ENCODE measurements at places on chromosomes 7 and 10.

DNA sequence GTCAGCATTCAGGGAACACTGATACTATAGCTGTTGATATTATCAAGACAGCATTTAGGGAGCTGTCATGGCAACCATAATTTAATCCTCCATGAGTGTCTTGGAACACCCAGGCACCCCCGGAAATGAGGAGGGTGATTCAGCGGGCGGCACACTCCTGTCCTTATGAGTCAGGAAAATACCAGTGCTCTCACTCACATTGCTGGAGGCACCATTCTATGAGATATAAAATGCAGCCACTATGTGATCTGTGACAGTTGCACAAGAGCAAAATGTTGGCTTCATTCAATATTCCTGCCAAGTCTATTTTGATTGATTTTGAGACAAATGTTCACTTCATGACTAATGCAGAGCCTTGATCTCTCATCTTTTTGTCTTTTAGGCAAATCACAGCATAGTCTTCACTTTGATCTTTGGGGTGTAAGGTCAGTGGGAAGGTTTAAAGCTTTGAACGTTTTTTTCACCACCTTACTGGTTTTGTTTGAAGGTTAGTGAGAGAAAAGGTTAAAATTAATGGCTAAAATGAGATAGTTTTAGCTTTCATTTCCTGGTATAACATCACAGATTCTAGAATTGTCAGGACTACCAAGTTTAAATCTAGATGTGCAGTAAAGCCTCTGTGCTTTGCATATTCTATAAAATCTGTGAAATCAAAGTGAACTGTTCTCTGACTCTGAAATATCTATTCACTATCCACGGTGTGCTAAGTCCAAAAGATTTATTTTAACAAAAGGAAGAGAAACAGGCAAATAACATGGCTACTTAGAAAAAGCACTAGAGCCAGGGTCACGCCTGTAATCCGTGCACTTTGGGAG is 12.4 kb upstream of the ARHGAP12 start:
- DNase-seq: no peak

- no peak for DNase-seq
Measured at GRCh38 chr7:128893251-128894100, 17.0 kb downstream of the KCP start.

DNA sequence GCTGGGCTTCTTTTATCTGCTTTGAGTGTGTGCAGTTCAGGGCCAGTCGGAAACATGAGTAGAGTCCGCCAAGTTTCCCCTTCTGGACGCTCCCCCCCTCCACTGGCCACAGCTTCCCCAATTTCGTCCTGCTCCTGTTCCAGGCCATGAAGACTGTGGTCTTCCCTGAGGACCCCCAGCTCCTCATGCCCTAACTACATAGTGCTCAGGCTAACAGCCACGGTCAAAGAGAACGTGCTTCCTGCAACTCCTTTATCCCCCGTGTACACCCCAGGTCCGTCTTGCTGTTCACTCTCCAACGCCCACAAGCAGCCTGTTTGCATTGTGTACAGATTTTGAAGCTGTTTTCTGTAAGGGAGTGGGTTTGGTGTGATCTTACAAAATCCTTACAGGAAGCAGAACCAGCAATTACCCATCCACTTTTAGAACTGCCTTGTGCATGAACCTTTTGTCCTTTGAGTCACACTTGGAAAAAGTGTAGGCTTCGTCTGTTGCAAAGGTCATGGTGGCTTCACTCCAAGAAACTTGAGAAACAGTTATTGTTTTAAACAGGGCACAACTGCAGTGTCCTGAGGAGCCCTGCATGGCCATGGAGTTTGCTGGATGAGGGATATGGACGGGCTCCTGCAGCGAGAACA is 77.0 kb upstream of the FAM20C start:
- DNase-seq: no peak

- peak; percentile 42 for DNase-seq
Measured at GRCh38 chr7:28075674-28076358, 104.8 kb downstream of the JAZF1 start.

DNA sequence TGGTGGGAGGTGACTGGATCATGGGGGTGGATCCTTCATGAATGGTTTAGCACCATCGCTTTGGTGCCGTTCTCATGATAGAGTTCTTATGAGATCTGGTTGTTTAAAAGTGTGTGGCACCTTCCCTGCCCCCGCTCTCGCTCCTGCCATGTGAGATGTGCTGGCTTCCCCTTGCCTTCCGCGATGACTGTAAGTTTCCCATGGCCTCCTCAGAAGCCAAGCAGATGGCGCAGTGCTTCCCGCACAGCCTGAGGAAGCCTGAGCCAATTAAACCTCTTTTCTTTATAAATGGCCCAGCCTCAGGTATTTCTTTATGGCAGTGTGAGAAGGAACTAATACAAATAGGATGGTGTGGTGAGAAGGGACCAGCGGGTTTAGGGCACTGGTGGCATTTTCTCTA is 243.3 kb upstream of the CELF2 start:
- DNase-seq: no peak

DNA sequence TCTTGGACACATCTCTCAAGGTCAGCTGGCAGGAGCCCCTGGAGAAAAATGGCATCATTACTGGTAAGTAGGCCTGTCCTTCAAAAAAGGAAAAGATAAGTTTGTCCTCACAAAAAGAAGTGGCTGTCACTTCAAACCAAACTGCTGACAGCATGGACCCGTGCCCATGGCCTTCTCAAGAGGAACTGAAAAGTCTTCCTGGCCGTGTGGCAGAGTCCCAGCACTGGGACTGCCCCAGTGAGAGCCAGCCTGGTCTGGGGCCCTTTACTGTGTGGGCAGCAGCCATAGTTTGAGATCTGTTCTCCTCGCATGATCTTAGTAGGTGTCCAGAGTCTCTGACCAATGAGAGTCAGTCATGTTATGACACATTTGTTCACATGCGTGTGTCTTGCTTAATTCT is 614.2 kb upstream of the FOXK1 start:
- no peak for DNase-seq

GRCh38 chr10:28411648-28412047 is 108.8 kb upstream of the MPP7 start:
- DNase-seq: no peak

- DNase-seq: no peak
Measured at GRCh38 chr10:116768786-116769185, 26.4 kb upstream of the HSPA12A start.

GRCh38 chr7:80785961-80786536 is 132.8 kb downstream of the SEMA3C start:
- no peak for DNase-seq

GRCh38 chr10:86957471-86958115 is at the start of gene MMRN2:
Gene MMRN2 (minus strand): TSS chr10:86957615. CDS start chr10:86957541, 74 bp downstream.
- DNase-seq: no peak

GRCh38 chr10:103888113-103888841 is 29.7 kb downstream of the STN1 start:
- DNase-seq: peak; percentile 7

DNA sequence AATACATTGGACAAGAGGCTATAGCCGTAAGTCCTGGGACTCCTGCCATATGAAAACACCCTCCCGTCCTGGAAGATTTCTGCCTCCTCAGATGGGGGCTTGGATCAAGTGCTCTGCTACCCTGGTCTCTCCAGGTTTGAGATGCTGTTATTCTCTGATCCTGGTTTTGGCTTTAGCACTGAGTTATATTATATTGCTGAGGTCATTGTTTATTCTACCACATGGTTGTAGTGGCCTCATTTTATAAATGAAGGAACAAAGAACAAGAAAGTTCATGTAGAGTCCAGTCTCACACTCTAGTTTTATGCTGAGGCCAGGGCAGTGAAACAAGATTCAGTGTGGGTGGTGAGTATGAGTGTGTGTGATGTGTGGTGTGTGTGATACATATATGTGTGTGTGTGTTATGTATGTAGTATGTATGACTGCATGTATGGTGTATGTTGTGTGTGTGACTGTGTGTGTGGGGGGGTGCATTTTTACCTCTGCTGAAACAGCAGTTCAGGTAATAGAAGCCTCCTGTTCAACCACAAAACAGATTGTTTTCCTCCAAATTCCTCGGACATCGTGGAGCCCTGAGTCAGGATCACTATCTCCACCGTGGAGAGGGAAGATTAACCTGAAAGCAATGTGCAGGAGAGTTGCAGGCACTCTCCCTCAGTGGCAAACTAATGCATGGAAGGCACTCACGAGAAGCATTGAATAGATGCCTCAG is 80.7 kb downstream of the C7orf25 start:
- DNase-seq: no peak

- DNase-seq: no peak
Measured at GRCh38 chr7:29482056-29482455, 81.6 kb upstream of the PRR15 start.

DNA sequence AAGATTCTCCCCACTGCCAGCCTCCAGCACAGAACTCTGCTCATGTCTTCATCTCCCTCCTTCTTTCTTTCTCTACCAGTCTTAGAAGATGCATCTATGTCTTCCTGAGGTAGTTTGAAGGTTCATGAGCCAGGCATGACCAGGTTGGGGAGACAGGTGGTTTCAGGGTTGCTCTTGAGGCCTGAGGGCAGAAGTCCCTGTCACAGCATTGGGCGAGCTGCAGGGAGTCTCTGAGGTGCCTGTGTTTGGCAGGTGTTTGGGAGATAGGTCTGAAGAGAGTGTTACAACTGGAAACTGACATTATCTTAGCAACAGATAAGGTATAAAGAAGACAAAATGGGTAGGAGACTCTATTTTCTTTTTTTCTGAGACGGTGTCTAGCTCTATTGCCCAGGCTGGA is 18.7 kb downstream of the PRSS2 start:
- no peak for DNase-seq

DNA sequence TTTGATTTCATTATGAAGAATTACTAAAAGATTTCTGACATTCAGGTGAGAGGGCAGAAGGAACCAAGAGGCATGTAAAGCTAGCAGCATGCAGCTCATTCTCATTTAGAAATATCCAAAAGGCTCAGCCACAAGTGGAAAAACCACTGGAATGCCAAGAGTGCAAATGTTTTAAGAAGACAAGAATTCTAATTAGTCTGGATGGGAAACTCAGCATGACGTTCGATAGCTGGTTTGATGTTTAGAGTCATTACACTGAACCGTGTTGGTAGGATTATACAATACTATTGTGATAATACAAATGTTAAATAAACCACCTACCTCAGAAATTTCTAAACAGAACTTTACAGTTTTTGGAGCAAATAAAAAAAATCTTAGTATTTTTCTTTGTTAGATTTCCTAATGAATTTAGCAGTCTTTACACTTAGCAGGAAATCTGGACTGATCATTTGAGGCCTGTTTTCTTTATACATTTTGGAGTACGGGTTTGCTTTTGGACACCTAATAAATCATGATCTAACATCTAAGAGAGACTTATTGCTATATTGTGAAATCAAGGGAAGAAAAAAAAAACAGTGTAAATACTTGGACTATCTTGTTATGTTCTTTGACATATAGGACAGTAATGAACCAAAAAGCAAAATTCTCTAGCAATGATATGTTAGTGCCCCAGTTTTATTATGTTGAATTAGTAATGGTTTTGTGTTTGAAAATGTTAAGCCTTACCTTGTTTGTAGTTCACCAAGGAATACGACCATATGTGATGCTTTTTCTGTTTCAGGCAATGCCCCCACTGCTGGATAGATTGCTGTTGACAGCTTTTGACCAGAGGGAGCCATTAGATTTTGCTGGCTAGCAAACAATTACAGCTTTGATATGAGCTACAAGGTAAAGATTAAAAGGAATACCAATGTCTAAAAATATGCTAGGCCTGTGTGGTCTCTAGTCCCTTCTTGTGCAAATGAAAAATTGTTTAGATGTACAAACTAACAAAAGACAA is 354.1 kb upstream of the SEMA3A start:
- DNase-seq: no peak

GRCh38 chr10:15787426-15787825 is 67.7 kb upstream of the ITGA8 start:
- no peak for DNase-seq

GRCh38 chr7:29878081-29878688 is 71.9 kb downstream of the WIPF3 start:
- no peak for DNase-seq

- DNase-seq: no peak
Measured at GRCh38 chr10:126087153-126087680, 190.9 kb downstream of the FANK1 start.

DNA sequence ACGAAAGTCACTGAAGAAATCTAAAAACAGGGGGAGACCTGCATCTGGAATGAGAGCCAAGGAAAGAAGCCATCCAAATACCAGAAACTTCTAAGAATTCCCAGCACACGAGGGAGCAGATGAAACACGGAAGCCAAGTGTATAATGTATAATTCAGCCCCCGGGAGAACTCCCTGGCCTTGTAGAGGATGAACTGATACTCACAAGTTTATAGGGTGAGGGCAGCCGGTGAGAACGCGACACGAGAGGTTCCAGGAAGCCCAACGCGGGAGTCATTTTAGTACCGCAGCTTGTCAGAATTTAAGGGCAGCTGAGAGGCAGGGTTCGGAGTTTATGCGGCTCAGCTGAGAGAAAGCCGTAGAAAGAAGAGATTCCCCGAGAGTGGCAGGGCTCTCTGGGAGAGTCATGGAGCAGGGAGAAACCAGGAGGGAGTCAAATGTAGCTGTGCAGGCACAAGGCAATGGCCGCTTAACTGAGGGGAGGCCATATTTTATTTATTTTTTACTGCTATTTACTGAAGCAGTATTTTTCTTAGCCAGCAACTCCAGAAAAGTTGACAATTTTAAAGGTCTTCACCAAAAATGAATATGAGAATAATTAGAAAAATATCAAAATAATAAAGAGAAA is 164.0 kb downstream of the NPSR1 start:
- no peak for DNase-seq

DNA sequence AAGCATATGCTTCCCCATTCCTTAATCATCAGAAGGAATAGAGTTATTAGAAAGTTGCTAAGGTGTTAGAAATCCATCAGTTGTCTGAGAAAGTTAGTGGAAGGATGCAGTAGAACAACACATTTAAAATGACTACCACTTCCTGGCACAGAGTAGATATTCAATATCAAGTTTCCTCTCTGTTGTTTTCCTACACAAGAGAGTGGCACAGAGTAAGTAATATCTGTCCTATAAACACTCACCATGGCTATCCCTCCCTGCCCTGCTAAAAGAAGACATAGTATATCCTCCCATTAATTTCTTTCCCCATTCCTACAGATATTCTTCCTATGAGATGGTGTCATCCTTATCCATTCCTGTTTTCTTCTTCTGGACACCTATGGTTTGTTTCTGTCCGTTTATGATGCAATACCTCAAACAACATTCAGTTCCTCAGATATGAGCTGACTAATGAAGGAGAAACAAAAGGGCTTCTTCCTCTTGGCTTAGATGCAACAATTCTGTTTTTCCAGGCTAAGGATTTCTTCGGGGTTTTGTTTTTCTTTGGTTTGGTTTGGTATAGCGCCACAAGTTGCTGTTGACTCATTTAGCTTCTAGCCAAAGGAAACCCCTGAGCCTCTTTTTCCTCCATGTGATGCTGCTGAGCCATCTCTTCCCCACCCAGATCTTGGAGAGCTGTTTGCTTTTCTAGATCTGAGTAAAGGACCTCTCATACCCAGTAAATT is 32.9 kb upstream of the BPGM start:
- DNase-seq: no peak

GRCh38 chr10:27223964-27224363 is 16.6 kb downstream of the ACBD5 start:
- DNase-seq: no peak

DNA sequence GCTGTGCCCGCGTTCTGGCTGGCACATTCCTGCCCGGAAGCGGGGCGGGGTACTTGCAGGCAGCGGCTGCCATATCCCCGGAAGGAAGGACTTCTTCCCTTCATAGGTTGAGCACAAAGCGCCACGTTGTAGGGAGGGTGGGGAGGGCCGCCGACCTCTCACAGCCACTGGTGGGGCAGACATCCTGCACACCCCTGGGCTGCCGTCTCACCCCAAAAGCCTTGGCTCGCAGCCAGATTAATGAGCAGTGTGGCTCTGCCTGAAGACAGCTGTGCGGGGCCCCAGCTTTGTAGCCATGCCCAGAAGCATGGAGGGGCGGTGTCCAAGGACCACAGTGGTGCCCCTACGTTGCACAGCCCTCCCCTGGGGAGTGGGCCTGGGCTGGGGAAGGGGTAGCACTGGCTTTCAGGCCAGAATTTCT is 54.3 kb upstream of the DPYSL4 start:
- no peak for DNase-seq

Data from NCI-H774 (cell line).